Suppressor macrophage (primary cell): ENCODE measurements at places on chromosomes 16 and 17.

DNA sequence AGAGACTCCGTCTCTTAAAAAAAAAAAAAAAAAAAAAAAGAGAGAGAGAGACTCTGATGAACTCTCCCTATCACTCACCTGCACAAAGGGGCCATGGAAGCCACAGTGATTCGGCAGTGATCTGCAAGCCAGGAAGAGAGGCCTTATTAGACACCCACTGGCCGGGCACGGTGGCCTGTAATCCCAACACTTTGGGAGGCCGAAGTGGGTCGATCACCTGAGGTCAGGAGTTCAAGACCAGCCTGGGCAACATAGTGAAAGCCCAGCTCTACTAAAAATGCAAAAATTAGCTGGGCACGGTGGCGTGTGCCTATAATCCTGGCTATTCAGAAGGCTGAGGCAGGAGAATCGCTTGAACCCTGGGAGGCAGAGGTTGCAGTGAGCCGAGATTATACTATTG lies 198.5 kb upstream of the WSCD1 start:
- DNase-seq, result no peak

DNA sequence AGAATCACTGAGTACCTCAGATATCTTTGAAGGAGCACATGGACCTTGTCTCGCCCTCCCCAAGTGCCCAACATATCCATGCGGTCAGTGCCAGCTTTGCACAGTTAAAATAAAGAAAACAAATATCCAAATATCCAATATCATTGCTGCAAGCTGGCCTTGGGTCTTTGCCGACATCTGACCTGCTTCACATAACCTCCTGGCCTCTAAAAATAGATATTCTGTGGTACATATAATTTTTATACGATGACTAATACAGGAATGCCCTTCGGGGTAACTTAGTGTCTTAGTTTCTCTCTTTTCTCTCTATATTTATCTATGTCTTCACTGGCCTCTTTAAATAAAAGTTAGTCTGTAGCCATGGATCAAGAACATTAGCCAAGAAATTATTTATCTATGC lies 67.8 kb downstream of the MAF start:
- DNase-seq, result no peak

GRCh38 chr16:84379709-84380362 lies 11.5 kb downstream of the ATP2C2 start:
- no peak for DNase-seq

GRCh38 chr16:16175296-16175695 lies 48.0 kb downstream of the ABCC6 start:
- no peak for DNase-seq

GRCh38 chr17:61317779-61318178 lies 81.9 kb upstream of the TBX2 start:
- no peak for DNase-seq

- DNase-seq, result peak; percentile 52
Observed at GRCh38 chr17:3602499-3602898, 6.7 kb downstream of the TRPV1 start.

DNA sequence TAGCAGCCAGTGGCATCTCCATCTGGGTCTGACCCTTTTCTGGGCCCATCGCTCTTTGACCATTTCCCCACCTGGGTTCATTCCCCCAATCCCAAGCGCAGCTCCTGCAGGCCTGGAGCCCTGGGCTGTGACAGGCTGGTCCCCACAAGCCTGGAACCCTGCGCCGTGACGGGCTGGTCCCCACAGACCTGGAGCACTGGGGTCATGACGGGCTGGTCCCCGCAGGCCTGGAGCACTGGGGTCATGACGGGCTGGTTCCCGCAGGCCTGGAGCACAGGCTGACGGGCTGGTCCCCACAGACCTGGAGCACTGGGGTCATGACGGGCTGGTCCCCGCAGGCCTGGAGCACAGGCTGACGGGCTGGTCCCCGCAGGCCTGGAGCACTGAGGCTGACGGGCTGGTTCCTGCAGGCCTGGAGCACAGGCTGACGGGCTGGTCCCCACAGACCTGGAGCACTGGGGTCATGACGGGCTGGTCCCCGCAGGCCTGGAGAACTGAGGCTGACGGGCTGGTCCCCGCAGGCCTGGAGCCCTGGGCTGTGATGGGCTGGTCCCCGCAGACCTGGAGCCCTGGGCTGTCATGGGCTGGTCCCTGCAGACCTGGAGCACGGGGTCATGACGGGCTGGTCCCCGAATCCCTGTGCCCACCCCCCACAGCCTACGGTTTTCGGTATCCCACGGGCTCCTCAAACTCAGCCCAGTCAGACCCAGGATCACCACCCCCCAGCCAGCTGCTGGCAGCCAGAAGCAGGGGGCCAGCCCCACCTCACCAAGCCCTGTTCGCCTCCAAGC lies 16.6 kb downstream of the TMC6 start:
- no peak for DNase-seq

DNA sequence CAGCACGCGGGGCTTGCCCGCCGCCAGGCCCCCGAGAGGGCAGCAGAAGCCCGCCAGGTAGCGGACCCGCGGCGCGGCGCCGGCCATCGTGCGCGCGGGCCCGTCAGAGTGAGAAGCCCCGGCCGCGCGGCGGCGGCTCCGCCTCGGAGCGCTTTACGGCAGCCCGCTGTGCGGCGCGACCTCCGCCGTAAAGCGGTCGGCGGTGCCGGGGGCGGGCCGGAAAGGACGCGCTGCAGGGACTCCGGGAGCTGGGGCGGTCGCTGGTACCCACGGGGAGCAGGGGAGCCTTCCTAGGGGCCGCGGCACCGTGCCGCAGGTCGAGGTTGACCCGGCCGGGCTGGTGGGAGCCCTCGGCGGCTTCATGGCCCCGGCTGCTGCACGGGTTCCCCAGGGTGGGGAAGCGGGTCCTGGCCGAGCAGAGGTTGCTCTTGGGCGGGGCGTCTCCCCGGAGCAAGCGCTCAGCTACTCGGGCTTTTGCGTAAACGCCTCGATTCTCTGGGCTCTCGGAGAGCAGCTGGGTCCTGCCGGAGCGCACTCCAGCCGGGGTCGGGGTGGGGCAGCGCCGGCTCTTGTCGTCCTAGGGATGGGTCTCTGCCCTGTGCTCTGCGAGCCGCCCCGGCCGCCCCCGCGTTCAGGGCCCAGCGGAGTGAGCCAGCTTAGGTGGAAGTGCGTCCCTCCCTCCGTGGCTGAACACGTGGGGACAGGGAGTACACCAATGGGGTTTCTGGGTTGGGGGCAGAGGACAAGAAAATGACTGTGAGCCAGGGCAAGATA lies at the start of gene FAAP100:
FAAP100 (minus strand) TSS at position 110 of the 774 bp plus-strand sequence; CDS start at position 87, 23 bp downstream.
- DNase-seq, result peak; percentile 88

DNA sequence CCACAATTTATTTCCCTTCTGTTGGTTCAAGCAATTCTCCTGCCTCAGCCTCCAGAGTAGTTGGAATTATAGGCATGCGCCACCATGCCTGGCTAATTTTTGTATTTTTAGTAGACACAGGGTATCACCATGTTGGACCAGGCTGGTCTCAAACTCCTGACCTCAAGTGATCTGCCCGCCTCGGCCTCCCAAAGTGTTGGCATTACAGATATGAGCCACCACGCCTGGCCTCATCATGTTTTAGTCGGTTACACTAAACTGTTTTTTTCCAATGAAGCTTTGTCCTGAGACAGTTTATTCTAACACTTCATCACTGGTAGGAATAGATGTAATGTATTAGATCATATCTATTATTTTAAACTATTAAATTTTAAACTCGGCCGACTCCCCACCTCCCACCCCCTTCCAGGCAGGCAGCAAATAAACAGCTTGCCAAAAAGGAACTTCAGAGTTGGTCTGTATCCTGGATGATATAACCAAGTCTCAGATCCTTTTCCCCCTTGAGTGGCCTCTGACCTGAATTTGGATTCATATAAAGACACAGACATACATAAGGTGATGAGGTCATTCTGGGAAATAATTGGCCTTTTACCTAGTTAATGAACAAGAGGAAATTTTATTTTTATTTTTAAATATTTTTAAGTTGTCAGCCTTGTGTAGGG lies 18.4 kb upstream of the CORO6 start:
- peak; percentile 39 for DNase-seq

DNA sequence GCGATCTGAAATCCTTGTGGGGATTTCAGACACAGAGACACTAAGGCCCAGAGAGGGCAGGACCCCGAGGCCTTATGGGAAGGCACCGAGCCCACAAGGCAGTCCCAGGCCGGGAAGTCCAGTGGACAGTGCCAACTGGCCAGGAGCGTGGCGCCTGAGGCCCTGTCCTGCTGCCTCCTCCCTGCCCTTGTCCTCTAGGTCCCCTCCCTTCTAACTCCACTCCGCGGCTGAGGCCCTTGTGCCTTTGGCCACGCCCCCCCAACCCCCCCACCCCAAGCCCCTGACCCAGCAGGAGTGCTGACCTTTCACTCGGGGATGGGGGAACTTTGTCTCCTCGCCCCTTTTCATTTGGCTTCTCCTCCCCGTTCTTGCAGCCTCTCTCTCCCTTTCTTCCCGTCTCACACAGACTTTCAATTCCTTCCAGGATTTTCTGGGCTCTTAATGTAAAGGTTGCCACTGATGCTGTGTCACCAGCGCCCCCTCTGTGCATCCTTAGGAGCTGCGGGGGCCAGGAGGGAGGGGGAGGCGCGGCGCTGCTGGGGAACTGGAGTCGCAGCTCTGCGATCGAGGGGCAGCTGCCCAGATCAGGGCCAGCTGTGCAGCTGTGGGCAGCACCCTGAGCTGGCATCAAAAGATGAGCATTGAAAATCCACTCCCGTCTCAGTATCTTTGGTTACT lies 29.1 kb downstream of the CRHR1 start:
- no peak for DNase-seq

GRCh38 chr17:81538651-81539570 lies 10.7 kb downstream of the FSCN2 start:
- no peak for DNase-seq

DNA sequence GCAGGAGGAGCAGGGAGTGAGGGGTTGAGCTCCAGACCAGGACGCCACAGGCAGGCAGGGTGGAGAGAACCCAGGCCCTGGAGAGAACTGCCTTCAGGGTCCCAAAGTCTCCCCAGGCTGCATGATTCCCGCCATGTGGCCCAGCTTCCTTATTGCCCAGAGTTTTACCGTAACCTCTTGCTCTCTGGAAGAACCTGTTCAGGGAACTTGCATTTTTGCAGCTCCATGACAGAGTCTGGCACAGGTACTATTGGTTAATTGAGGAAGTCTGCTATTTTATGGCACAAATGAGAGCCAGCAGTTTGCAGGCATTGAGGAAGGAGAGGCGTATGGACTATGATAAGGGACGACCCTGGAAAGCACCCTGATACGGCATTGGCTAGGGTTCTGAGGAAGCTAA lies 11.6 kb upstream of the NOS2 start:
- DNase-seq, result no peak

DNA sequence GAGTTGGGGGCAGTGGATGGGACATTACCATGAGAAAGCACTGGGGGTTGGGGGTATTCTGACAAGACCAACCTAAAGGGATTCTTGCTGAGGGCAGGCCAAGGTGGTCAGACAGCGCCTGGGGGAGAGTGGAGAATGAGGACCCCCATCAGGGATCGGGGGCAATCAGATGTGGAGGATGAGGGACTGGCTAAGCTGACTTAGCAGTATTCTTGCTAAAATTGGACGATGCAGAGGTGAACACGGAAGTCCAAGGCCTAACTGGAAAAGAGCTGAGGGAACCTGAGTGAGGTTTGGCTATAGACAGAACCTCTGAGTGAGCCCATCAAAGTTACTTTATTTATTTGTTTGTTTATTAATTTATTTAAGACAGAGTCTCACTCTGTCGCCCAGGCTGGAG lies 9.2 kb downstream of the QPRT start:
- no peak for DNase-seq

- DNase-seq, result peak; percentile 74
Observed at GRCh38 chr16:29662729-29663015, 375 bp upstream of the SPN start.

GRCh38 chr16:68499006-68499405 lies 40.1 kb upstream of the ZFP90 start:
- DNase-seq, result no peak

- DNase-seq, result no peak
Observed at GRCh38 chr17:41825175-41825845, 10.7 kb downstream of the NT5C3B start.

DNA sequence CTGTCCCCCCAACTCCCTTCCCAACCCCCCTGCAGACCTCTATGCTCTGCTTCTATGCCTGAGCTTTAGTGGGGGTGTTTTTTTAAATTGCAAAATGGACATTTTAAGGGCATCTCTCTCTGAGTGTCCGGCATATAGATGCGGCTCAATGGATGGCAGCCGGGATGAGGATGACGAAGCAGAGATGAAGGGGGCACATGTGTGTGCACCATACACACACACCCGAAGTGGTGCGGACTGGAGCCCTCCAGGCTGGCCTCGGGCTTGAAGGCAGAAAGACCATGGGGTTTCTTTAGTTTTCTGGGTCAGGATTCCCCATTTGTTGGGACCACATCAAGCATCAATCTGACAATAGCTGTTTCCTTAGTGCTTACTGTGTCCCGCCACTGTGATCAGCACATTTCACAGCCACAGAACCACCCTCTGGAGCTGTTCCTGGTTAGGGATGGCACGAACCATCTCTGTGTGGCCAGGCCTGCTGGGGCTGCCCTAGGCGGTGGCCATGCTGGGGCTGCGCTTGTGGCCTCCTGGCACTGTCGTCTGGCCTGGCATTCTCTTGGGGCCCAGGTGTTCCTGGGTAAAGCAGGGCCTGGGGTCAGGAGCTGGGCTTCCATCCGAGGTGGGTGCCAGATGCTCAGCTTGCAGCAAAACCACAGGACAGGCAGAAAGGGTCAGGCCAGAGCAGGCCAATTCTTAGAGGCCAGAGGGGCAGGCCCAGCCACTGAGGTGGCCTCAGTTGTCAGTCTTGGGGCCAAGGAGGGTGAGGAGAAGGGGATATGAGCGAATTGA lies 49.9 kb downstream of the NT5M start:
- DNase-seq, result no peak

DNA sequence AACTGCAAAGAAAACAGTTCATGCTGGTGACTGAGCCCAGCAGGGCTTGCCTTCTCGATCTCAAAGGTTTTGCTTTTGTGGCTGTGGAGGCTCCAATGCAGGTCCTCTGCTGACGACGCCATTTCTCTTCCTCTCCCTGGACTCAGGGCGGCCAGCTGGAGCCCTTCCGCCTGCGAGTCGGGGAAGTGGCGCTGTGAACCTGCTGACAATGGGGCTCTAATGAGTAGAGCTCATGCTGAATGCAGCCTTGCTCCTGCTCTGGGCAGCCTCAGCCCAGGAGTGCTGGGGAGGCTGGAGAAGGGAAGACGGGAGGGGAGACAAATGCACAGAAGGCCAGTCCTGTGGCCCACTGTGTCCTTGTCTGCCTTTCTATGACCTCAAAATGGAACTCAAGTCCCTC lies 43.8 kb downstream of the VAC14 start:
- no peak for DNase-seq

DNA sequence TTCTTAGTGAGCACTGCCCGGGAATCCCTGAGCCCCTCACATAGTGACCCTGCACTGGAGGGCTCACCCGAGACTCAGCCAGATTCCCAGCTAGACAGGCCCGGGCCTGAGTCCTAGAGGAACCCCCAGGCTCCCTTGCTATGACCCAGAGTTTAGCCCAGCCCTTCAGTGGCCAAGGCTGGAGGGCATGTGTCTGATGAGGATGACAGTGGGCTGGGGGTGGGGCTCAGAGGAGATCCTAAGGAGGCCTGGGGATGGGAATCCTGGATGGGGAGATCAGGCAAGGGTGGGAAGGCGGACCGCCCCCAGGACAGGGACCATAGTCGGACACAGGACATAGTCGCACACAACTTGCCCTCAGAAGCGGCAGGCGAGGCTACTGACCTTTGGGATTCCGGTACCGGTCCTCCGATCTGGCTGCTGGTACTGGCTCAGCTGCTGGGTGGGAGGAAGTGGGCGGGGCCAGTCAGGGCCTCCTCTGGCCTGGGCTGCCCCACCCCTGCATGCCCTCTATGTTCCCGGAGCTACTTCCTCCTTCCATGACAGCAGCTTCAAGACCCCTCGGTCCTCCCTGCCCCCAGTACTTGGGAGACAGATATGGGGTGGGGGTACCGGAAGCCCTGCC lies 1.1 kb downstream of the CD79B start:
- peak; percentile 84 for DNase-seq

- no peak for DNase-seq
Observed at GRCh38 chr17:67004181-67004580, 39.7 kb downstream of the CACNG4 start.
